ENCODE measurements at places on chromosomes 4 and X.

DNA sequence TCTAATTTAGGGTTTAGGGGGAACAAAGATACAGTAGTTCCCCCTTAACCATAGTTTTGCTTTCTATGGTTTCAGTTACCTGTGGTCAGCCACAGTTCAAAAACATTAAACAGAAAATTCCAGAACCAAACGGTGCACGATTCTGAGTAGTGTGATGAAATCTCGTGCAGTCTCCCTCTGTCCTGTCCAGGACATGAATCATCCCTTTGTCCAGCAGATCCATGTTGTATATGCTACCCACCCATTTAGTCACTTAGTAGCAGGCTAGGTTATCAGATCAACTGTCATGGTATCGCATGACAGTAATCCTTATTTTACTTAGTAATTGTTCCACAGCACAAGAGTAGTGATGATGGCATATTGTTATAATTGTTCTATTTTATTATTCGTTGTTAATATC, 556.1 kb downstream of the IL1RAPL1 start:
- no peak for DNase-seq

- peak; percentile 43 for DNase-seq
Measured at GRCh38 chr4:10074767-10075105, 41.9 kb downstream of the WDR1 start.

DNA sequence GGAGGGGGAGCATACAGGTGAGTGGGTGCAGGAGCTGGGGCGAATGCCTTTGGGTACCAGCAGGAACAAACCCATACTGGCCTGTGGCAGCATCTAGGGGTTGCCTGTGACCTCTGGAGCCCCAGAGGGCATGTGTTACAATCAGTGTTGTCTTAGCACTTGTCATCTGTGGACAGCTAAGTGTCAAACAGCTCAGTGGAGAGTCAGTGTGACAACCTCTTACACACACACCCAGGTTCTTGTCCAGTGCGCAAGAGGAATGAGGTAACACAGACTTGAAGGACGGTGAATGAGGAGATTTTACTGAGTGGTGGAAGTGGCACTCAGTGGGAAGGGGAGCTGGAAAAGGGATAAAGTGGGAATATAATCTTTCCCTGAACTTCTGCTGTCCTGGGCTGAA, 54.1 kb upstream of the DDIT4L start:
- DNase-seq: no peak

DNA sequence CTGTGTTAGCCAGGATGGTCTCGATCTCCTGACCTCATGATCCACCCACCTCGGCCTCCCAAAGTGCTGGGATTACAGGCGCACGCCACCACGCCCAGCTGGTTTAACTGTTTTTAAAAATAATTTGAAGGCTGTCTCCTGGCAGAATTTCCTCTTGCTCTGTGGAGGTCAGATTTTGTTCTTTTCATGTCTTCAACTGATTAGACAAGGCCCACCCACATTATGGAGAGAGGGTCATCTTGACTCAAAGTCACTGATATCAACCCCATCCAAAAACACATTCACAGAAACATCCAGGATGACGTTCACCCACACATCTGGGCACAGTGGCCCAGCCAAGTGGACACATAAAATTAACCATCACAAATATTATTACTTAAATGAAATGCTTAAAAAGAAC, 365.4 kb downstream of the DHRSX start:
- DNase-seq: no peak

GRCh38 chr4:105234582-105234981, 87.9 kb downstream of the TET2 start:
- no peak for DNase-seq

DNA sequence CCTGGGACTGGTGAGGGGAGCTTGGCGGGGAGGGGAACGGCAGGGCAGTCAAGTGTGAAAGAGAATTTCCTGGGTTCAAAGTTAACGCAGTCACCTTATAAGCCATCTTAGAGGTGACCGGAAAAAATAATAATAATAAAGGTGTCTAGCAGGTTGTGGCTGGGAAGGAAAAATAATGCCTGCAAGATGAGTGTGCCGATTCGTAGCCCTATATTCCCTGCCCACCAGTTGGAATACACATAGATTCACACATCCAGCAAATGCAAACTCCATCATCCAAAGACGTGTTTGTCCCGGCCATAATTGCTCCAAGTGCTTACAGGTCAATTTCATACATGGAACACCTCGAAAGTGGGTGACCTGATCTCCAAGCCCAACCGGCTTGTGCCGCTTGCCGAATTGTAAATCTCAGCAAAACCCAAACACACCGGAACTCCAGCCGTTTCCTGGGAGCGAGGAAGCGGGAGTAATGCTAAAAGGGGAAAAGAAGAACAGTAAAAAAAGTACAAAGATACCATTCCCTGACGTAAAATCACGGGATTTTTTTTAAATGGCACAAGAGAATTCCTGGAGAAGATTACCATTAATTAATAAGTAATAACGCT, 1.3 kb upstream of the FAT1 start:
- no peak for DNase-seq

GRCh38 chrX:132488819-132489577, at the start of gene MBNL3:
Gene MBNL3 (minus strand): TSS chrX:132489038. CDS start chrX:132439611, 49,427 bp downstream.
- DNase-seq: peak; percentile 72

DNA sequence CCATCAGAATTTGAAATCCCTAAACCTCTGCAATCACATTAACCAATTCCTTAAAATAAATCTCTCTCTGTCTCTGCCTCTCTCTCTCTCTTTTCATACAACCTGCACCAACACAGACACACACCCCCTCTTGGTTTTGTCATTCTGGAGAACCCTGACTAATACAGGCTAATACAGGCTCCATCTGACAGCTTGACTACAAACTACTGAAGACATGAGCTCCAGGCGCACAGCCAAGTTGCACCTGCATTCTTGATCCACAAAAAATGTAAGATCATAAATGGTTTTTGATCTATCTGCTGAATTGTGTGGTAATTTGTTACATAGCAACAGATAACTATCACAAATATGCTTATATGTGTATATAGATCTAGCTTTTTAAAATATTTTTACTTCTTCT, 2414.2 kb downstream of the PCDH7 start:
- DNase-seq: no peak
